Body of pancreas (tissue), 4 donors: ENCODE measurements at places on chromosomes 6 and 20. TPM values are rescaled to one million over a fixed set of nuclear protein-coding genes. Genes with fewer than 3 reads are reported as not detected.

Gene HS3ST5
- 0.26 TPM for total RNA-seq

Gene FANCE
- total RNA-seq = 9.2 TPM

Gene MAK
- total RNA-seq = not detected

Gene MYBL2
- total RNA-seq = 3.6 TPM

Gene MYCT1
- total RNA-seq = 3.9 TPM

Gene SFTA2
- not detected for total RNA-seq

Gene GRM4
- 0.33 TPM for total RNA-seq

Gene FILIP1
- total RNA-seq = 3.0 TPM

Gene SYTL3
- total RNA-seq = 1.3 TPM

Gene BANF2
- total RNA-seq = not detected

Gene PRND
- not detected for total RNA-seq

Gene TRIM15
- total RNA-seq = 0.52 TPM

Gene ABHD12
- total RNA-seq = 74.7 TPM

Gene RBBP9
- total RNA-seq = 8.3 TPM

Gene HLA-DQB1
- 1.6 TPM for total RNA-seq

Gene RAET1G
- total RNA-seq = not detected

Gene IRF4
- total RNA-seq = 0.26 TPM

Gene GHRH
- not detected for total RNA-seq

Gene SEMG2
- not detected for total RNA-seq
